SK-N-DZ (cell line): ENCODE measurements at places on chromosomes 12 and 14.

DNA sequence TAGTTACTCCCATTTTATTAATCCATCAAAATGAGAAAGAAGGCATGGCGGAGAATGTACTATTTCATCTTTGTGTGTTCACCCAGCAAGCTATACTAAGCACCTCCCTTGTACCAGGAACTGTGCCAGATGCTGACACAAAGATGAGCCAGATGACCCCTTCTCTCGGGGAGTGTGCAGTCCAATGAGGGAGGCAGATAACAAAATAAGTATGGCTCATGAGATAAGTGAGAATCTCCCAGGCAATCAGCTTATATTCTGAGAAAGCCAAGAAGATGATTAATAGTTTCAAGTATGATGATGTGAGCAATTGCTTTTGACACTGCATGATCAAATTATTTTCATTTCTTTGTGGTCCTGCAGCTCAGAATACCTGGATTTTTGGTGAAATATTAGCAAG, 1.3 kb upstream of the TMEM233 start:
- DNase-seq, result peak; percentile 15

- DNase-seq, result no peak
Measured at GRCh38 chr12:82507686-82508085, 149.4 kb downstream of the METTL25 start.

DNA sequence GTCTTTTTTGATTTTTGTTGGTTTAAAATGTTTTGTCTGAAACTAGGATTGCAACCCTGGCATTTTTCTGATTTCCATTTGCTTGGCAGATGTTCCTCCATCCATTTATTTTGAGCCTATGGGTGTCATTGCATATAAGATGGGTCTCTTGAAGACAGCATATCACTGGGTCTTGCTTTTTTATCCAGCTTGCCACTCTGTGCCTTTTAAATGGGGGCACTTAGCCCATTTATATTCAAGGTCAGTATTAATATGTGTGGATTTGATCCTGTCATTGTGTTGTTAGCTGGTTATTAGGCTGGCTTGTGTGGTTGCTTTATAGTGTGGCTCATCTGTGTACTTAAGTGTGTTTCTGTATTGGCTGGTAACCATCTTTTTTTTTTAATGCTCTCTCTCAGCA, 139.6 kb downstream of the CEP83 start:
- DNase-seq, result no peak

DNA sequence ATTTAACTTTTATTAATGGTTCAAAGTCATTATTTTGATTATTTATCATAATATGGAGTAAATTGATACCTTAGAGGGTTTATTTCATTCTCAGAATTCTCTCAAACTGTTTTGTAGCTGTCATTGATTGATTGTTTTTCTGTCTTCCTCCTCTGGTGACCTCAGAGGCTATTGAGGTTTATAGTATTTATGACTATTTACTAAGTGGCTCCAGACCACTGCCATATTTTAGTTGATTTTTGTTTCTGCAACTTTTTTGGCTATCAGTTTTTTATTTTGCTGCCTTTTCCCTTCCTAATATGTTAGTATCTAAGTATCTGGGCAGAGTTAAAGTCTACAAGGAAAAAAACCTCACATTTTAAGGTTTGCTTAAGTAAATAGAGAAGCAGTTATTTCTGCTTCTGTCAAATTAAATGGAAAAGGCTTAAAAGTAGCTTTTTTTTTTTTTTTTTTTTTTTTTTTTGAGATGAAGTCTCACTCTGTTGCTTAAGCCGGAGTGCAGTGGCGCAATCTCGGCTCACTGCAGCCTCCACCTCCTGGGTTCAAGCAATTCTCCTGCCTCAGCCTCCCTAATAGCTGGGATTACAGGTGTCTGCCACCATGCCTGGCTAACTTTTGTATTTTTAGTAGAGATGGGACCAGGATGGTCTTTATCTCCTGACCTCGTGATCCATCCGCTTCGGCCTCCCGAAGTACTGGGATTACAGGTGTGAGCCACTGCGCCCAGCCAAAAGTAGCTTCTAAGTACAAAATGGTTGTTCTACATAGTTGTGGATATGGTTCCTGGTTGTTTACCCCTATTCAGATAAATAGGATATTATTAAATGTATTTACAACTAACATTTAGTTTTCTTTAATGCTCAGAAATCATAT, 8.2 kb downstream of the MDM2 start:
- DNase-seq, result no peak

DNA sequence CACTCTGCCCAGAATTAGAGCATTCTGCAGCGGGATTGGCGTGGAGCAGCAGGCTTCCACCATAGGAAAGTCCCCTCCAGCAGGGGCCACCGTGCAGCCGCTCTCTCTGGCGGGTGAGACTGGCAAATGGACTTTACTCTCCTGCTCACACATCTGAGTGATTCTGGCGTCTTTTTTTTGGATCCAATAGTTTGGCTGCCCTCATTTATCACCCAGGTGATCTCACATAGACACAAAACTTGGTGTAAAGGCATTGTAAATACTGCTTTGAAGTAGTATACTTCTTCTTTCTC, 130.3 kb downstream of the TGFB3 start:
- no peak for DNase-seq

DNA sequence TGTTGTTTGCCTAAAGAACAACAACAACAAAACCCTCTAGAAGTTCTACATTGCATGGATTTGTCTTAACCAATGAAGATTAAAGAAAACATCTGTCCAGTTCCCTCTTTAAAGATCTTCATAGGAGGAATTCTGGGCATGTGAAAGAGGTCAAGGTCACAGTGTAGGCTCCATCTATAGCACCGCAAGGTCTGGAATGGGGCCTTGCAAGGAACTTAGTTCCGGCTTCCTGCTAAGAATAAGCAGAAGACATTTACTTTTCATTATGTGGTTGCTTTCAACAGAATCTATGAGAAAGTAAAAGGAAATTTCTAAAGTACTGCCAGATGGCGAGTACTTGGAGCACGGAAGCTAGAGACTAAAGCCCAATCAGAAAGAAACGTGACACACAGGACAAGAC, 57.2 kb upstream of the GNPNAT1 start:
- no peak for DNase-seq

DNA sequence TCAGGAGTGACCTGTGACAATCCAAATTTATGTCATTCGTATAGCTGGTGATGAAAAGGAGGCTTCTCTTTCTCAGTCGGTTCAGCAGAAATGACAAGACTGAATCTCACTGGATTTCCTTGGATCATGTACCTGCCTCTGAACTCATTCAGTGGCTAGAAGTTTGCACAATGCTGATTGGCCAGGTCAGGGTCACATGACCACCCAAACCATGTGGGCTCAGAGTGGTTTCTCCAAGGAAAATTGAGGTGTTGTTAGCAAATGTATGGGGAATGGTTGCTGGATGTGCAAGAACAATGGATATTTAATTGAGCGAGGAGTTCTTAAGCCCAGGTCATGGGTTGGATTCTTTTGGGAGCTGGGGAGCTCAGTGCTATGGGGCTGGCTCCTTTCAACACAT, 227.5 kb downstream of the AACS start:
- DNase-seq, result no peak

DNA sequence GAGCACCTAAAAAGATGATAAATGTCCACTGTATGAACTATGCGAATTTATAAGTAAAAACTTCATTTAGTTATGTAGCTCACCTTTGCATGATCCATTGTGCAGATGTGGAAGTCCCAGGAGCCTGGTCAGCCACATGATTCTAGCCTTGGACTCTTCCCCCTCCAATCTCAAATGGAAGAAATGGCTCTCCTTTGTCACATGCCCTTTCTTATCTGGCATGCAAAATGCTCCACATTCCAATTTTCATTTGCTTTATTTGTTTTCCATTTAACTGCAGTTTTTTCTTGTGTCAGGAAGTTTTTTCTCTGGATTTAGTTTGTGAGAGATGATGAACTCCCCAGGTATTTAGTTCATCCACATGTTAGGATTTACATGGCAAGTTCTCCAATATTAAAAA, 73.8 kb downstream of the DYRK2 start:
- no peak for DNase-seq

DNA sequence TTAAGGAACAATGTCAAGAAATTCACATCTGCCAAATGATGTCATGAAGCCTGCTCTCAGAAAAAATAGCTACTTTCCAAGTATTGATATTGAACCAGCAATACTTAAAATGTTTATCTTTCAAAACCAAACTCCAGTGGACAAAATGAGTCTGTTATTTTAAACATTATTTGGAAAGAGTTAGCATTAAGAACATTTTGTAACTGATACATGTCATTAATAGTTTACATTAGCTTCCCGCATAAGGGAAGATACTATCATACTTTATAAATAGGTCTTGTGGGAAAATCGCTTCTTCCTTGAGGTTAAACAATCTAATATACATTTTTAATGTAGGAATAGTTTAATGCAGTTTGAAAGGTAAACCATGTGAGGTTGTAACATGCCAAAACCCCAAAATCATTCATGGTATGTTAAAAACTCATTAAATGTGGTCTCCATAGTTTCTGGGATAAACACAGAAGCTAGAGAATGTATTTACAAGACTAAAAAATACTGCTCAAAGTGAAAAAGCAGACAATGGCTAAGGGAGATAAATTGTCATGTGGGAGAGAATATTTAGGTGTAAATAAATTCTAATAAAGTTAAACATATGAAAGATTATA, 73.4 kb upstream of the ATP2B1 start:
- DNase-seq, result no peak

- DNase-seq, result no peak
Measured at GRCh38 chr12:45338272-45338671, 122.4 kb downstream of the ANO6 start.

GRCh38 chr12:112525426-112525809, 106.7 kb downstream of the PTPN11 start:
- DNase-seq, result no peak

- no peak for DNase-seq
Measured at GRCh38 chr12:48151103-48151771, 6.1 kb downstream of the ASB8 start.

GRCh38 chr14:23352506-23353432, at the start of gene SLC22A17:
Gene SLC22A17, minus strand, starts transcription at chr14:23352887.
- DNase-seq, result peak; percentile 90

DNA sequence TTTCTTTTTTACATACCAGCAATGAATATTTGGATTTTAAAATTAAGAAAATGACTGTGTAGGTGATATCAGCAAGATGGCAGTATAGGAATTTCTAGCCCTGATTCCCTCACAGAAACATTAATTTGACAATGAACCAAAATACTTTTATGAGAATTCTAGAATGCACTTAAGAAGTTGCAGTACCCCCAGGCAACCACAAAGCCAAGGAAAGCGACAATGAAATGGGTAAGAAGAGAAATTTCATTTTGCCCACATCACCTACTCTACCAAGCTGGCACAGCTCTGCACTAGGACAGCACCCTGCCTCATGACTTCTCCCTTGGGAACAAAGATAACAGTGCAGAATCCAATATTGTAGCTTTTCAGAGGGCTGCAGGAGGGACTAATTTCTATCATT, 6.6 kb downstream of the OR9K2 start:
- no peak for DNase-seq

- peak; percentile 52 for DNase-seq
Measured at GRCh38 chr12:123264642-123265041, 7.0 kb downstream of the CDK2AP1 start.

DNA sequence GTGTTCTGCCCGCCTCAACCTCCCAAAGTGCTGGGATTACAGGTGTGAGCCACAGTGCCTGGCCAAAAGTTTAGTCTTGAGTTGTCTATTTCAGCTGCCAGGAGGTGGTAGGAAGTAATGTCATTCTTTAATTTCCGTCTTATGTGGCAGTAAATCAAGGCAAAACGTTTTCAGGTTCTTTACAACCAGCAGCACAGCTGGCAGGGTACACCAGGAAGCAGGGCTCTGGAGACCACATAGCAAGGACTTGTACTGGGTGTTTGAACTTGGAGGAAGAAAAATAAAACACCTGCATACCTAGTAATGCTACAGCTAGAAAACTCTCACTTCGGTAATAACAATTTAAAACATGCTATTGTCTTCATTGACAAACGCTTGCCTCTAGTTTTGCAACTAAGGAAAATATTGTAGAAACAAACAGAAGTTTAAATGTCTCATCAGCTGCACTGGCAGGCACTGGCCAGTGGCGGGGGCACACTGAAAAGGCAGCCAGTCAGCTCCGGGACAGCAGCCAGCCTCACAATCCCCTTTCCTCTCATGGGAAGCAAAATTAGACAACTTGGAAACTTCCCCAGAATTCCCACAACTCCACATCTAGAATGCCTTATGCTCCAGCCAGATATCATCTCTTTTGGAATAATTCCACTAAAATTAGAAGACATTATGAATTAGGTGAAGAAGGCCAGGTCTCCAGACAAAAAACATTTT, 72.2 kb downstream of the CLIP1 start:
- no peak for DNase-seq

- no peak for DNase-seq
Measured at GRCh38 chr12:80858356-80858755, 79.4 kb downstream of the LIN7A start.

- DNase-seq, result no peak
Measured at GRCh38 chr12:106942775-106943174, 12.9 kb upstream of the TMEM263 start.

GRCh38 chr12:14239350-14239934, 126.0 kb upstream of the ATF7IP start:
- DNase-seq, result peak; percentile 98

DNA sequence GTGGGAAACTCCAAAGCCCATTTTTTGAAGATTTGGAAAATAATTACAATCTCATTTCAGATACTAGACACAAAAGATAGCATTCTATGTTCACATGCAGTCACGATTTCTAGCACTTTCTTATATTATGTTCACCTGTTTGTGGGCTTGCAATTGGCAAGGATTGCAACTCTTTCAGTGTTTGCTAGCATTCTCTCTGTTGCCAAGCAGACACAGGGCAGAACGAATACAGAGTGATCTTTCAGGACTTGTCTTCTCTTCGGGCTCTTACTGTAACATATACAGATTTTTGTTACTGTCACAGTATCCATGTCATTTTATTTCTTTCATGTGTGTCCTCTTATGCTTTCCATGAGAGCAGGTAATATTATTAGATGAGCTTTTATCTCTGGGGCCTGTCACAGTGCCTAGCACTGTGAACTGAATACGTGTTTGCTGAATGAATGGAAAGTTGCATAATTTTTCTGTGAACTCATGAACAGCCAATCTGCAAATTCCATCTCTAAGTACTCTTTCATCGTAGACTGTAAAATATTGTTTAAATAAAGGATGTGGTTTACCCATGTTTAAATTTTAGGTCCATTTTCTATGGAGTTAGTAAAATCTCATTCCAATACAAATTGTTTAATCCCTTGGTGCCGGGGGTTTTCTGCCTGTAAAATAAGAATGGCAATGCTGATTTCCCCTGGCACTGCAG, 105.1 kb downstream of the BMP4 start:
- DNase-seq, result no peak

- peak; percentile 45 for DNase-seq
Measured at GRCh38 chr12:102958073-102958829, 777 bp downstream of the ASCL1 start.

- DNase-seq, result no peak
Measured at GRCh38 chr12:38711054-38711453, 194.3 kb downstream of the CPNE8 start.
